ENCODE measurements at places on chromosomes 1 and 21.

DNA sequence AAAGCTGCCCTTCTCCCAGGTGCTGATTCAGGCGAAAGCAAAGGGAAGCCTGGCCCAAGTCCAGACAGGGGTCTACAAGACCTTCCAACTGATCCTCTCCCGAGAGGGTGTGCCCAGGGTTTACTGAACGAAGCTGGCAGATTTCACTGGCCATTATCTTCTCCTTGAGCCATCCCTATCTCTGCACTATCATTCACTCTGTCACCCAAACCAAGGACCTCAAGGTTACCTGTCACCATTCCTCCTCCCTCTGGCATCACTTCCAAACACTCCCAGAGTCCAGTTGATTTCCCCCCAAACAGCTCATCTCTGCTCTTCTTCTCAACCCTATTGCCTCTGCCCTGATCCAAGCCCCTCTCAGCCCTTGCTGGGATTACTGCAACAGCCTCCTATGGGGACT lies 4.9 kb downstream of the STK40 start:
- no peak for DNase-seq

DNA sequence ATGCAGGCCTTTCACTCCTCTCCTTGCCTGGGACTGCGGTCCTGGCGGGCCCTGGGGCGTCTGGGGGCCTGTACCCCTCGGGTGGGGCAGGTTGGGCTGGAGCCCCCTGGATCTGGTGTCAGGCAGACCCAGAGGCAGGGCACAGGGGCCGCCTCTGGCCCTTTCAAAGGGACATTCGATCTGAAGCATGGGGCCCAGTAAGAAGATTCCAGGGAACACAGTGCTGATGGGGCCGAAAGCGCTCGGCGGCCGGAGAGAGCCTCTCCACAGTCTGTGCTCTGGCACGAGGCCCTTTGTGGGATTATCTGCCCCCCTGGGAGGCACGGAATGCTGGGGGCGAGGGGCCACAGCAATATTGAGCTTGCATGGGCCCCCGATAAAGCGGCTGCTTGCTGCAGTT lies 15.2 kb downstream of the PRDM16 start:
- DNase-seq: peak; percentile 52

GRCh38 chr1:178684542-178685000 lies 40.5 kb upstream of the RALGPS2 start:
- DNase-seq: no peak

DNA sequence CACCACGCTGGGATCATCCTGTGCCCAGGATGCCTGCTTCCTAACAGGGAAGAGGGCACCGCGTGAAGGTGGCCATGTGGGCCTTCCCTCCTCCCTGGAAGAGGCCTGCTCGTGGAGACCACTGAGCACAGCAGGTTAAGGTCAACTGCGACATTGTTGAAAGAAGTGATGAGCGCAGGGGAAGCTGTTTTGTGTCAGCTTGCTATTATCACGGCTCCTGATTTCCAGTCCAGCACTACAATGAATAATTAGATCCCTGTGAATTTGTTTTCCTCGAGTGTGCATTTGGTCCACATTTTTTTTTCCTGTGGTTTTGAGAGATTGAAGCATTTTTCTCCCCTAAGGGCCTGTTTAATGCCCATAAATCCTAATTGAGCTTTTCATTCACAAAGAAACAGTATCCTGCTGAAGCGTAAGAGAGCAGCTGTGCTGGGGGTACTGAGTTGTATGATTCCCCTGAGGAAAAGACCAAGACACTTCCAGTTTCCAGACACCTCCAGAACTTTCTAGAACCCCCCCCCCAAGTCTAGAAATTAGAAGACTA lies 204.9 kb downstream of the KCNJ6 start:
- DNase-seq: no peak

DNA sequence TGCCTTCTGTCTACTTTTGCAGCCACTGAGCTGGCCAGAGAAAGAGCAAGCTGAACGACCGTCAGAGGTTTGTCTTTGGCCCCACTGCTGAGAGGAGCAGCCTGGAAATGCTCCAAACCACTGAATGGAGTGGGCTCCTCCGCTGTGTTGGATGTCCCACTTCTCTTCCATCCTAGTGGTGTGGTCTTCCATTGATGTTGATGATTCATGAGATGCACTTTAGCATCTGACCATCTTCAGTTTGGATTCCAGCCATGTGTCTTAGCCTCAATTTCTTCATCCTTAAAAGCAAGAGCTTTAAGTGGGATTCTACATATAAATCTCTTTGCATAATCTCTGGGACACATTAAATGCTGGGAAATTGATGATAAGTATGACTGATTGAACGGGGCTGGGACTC lies 276.9 kb downstream of the SIPA1L2 start:
- no peak for DNase-seq

- no peak for DNase-seq
These were observed 341.1 kb upstream of the RUNX1 start for GRCh38 chr21:35390013-35390776.

- DNase-seq: no peak
These were observed 170.8 kb downstream of the PLA2G4A start for GRCh38 chr1:186999506-186999905.

DNA sequence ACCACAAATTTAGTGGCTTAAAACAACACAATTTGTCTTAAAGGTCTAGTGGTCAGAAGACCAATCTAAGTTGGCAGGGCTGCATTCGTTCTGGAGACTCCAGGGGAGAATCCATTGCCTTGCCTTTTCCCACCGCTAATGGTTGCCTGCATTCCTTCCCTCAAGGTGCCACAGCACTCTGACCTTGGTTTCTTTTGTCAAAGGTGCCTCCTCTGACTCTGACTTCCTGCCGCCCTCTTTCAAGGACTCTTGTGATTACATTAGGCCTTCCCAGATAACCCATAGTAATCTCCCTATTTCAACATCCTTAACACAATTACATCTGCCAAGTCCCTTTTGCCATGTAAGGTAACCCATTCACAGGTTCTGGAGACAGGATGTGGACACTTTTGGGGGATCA lies 145.3 kb downstream of the S1PR1 start:
- no peak for DNase-seq

DNA sequence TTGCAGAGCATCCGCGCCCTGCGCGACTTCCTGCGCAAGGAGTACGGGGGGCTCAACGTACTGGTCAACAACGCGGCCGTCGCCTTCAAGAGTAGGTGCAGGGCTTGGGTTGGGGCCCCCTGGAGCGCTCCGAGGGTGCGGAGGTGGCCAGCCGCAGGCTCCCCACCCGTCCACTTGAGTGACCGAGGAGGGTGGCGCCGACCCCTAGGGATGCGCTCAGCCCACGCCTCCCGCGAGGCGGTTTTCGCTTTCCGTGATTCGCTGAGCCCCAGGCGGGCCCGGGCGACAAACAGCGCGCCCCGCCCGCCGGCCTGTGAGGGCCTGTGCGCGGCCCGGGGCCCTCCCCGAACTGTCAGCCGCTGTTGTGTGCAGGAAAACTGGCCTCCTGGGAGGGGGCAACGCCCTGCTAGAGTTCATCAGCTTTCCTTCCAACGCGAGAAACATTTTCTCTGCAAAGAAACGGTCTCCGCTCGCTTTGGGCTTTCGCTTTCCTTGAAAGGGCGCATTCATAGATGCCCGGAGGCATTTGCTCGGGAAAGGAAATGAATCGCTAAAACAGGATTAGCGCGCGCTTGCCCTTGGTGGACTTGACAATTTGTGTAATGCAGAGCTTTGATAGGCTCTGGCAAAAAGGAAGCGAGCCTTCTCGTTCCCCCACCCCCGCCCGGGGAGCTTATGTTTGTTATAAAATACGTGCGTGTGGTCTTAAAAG lies 668 bp downstream of the CBR3 start:
- peak; percentile 66 for DNase-seq

DNA sequence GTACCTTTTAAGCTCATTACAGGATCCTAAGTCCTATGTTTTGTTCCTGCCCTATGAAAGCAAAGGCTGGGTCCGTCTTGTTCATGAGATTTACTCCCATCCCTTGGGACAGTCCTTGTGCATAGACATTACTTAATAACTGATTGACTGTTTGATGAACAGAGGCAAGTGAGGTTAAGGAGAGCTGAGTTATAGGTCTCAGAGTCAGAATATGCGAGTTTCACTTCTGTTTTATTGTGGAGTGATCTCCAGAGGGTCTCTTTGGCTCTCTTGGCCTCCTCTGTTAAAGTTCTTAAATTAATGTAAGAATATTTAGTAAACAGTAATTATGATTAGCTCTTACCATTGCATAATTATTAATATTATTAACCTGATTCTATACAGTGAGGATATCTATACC lies 52.6 kb downstream of the BRINP2 start:
- DNase-seq: no peak

DNA sequence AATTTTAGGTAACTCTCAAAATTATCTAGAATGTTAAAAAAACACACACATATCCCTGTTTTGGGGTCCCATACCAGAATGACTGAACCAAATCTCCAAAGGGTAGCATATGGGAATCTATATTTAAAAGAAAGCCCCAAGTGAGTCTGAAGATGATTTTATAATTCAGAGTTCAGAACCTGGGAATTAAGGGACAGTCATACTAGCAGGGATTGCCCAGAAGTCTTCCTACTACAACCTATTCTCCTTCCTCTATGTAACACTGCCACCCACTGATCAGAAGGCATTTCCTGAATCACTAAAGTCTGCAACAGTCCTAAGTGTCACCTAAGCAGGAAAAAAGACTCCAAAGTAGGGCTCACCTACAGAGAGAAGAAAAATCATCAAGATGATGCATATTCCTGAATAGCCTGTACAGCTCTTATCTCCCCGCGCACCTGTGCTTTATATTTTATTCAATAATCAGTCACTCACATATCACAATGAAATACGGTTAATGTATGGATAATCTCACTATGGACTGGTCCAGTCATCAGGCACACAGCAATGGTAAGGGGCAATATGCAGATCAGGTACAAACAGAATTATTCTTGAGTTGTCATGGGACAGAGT lies 4.9 kb downstream of the RGS1 start:
- peak; percentile 38 for DNase-seq

DNA sequence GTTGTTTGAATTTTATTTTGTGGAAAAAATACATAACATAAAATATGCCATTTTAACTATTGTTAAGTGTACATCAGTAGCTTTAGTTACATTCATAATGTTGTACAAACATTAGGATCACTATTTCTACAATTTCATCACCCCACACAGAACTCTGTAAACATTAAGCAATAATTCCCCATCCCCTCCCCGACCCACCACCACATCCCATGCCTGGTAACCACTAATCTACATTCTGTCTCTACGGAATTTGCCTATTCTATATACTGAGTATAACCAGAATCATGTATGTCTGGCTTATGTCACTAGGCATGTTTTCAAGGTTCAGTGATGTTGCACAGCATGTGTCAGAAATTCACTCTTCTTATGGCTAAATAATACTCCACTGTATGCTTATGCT lies 47.7 kb downstream of the CDC42BPA start:
- no peak for DNase-seq

- no peak for DNase-seq
These were observed 3.8 kb downstream of the CELSR2 start for GRCh38 chr1:109252893-109253802.

- DNase-seq: peak; percentile 9
These were observed 4.3 kb downstream of the MAN1A2 start for GRCh38 chr1:117371441-117372151.

- no peak for DNase-seq
These were observed 80.3 kb downstream of the RD3 start for GRCh38 chr1:211411639-211412038.

DNA sequence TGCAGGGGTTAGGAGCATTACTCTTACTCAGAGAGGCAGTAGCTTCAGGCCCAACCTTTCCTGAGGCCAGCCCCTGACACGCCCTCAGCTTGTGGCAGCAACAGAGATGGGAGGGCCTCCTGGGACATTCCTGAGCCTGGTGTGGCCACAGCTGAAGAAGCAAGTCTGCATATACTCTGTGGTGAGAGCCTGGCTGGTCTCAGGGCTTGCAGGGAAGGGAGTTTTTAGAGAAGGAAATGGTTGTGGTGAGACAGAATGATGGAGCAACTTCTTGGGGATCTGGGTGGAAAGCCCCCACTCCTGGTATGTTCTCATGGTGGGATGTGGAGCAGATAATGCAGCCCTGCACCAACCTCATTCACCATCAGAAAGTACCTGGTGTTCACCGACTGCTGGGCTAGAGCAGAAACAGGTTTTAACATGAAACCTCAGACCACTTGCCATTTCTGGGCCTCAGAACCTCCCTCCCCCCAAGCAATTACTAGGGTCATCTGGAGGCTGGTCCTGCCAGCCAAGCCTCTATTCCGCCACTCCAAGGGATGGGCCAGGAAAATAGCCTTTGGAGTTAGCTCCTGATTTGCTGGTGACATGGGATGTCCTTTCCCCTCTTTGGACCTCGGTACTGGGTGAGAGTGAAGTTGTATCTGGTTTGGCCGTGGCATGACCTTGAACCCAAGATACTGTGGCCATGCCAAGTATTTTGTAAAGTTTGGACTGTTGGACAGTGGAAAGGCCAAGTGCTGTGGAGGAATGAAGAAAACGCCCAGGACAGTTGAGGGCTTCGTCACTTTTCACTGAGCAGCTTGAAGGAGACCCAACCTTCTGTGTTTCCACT lies 28.1 kb upstream of the RNF19B start:
- DNase-seq: peak; percentile 72

All from neural progenitor cell (in vitro differentiated cells).